Effector CD4-positive, alpha-beta T cell (primary cell): ENCODE measurements at places on chromosomes 12 and 14.

- no peak for DNase-seq
Measured at GRCh38 chr12:40238979-40239378, 14.2 kb downstream of the LRRK2 start.

DNA sequence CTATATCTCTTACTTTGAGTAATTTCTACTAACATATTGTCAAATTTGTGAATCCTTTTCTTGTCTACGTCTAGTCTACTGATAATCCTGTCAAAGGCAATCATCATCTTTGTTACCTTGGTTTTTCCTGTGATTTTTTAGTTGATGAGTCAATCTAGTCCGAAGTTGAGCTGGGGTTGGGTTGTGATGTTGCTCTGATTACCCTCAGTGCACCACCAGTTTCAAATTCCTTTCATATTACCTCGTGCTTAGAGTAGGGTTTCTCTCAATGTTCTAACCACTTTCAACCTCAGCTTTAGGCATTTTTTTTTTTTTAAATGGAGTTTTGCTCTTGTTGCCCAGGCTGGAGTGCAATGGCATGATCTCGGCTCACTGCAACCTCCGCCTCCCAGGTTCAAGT, 186.8 kb downstream of the BTG1 start:
- no peak for DNase-seq

DNA sequence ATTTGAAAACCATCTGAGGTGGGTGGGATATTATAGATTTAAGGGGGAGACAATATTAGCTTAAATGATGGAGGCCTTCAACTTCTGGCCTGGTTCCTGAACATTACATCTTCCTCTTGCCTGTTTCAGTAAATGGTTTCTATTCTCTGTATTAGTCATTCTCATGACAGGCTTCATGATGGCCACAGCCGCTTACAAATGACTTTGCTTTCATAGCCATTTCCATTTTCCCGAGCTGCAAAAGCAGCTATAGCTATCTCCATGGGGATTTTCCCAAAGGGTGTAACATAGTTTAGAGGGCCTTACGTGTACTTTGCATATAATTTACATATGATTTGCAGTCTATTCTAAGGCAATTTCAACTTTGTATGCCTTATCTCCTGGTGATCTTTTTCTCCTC, 121.8 kb downstream of the NRXN3 start:
- DNase-seq, result no peak

DNA sequence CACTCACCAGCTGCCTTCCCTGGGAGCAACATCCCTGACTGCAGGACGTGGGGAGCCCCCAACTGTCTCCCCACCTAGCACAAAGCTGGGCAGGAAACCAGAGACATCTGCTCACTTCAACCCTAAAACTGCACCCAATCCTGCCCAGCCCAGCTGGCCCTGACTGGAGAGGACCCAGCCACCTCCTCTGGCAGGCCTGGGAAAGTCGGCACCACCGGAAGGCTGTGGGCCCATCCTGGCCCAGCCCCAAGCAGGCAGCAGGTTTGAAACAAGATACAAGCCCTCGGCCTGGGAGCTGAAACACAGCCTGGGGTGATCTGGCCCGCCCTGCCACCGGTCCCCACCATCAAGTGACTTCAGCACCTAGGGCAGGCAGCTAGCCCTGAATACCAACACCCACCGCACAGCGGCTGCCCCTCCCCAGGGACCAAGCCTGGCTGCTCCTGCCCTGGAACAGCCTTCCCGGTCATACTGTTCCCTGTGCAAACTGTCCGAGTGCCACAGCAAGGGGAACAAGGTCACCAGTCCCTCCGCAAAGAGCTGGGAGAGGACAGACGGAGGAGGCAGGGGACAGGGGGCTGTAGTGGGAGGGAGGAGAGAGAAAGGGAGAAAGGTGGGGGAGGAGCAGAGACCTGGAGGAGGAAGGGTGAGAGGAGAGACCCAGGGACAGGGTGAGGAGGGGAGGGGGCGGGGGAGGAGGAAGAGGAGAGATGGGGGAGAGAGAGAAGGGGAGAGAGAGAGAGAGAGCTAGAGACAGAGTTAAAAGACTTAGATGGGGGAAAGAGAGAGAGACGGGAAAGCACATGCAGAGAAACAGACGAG, 115.7 kb downstream of the RFLNA start:
- DNase-seq, result no peak

- DNase-seq, result no peak
Measured at GRCh38 chr12:117805865-117806264, 162.9 kb downstream of the KSR2 start.

DNA sequence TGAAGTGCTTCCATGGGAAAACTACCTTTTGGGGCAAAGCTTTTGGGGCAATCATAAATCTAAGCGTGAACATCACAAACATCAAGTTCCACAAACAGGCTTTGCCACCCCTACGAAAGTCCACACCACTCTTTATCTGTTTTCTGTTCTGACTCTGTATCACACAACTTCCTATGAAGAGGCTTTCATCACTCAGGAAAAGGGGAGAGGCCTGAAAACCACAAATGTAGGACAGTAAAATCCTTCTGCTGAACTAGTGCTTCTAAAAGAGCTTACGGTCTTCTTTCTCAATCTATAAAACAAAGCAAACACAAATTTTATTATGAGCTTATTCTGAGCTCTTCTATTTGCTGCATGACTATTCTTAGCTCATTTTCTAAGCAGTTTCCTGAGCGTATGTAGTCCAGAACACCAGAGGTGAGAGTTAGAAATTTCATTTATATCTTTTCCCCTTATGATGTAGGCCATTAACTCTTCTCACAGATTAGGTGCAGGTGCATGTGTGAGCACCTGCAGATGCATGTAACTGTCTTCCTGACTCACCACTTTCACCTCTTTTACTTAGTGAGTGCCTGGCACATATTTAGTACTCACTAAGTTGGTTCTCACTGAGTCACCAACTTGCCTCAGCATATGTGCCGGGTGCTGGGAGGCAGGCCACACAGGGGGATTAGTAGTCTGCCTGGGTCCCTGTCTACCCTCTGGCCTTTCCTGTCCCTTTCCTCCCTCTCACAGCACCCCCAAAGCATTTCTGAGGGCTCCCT, 32.9 kb upstream of the SYCP3 start:
- no peak for DNase-seq

GRCh38 chr12:124321556-124322270, 26.8 kb downstream of the RFLNA start:
- no peak for DNase-seq

DNA sequence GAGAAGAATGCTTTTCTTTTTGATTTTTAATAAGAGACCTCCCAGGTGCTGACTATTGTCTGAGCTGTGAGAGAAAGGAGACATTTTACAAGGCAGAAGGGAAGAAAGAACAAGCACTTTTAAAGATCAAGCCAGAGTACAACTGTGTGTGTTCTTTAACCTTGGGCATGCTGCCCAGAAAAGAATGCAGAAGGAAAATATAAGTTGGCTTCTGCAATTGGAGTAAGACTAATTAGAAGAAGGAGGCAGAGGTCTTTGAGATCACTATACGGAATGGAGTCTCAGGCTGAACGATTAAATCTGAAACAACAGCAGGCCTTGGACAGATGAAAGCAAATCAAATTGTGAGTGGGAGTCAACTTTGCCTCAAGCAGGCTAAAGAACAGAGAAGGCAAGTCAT, 230.5 kb downstream of the ATP23 start:
- DNase-seq, result no peak

- DNase-seq, result no peak
Measured at GRCh38 chr12:65188179-65188701, 18.9 kb downstream of the LEMD3 start.
